ENCODE measurements at places on chromosomes 6 and 20.

GRCh38 chr6:110020888-110021287, 42.8 kb downstream of the GPR6 start:
- DNase-seq, result no peak

DNA sequence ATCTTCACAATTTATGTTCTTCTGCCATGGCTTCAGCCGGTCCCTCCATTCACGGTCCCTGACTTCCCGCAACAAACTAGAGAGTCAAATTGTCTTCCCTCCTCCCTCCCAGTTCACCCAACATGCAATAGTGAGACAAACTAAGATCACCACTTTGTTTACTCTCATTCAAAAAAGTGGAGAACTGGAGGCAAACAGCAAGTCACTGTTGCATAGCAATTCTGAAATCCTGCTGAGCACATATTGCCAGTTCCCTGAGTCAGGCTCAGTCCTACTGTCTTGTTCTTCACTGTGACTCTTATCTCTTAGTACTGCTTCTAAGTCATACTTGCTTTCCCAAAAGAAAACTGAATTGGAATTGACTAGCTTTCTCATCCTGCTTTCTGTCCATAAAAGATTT, 287.2 kb upstream of the SASH1 start:
- DNase-seq, result no peak

DNA sequence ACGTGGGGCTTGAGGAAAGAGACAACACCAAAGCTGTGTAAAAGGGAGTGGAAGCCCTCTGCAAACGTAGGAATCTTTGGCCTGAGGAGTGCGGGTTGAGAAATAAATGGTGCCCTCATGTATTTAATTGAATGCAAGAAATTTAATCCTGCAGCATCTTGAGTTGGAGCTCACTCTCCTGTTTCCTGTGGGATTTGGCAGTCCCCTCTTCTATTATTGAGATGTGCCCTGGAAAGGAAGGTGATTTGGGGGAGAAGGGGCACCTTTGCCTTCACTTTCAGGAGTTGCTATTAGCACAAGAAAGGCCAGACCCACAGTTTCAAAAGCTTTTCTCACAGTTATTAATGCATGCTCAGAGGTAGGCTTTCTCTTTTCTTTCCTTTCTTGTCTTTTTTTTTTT, 201.4 kb upstream of the HDDC2 start:
- no peak for DNase-seq

GRCh38 chr20:45745015-45745414, 22.9 kb downstream of the SPINT4 start:
- no peak for DNase-seq

GRCh38 chr20:20070871-20071726, 18.8 kb downstream of the CFAP61 start:
- DNase-seq, result no peak

DNA sequence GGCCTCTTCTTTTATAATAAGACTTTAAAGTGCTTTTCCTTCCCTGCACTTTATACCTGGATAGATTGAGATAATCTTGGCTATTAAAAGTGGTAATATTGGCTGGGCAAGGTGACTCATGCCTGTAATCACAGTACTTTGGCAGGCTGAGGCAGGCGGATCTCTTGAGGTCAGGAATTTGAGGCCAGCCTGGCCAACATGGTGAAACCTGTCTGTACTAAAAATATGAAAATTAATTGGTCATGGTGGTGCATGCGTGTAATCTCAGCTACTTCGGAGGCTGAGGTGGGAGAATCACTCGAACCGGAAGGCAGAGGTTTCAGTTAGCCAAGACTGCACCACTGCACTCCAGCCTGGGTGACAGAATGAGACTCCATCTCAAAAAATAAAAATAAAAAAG, 197.1 kb upstream of the RGS17 start:
- DNase-seq, result no peak

DNA sequence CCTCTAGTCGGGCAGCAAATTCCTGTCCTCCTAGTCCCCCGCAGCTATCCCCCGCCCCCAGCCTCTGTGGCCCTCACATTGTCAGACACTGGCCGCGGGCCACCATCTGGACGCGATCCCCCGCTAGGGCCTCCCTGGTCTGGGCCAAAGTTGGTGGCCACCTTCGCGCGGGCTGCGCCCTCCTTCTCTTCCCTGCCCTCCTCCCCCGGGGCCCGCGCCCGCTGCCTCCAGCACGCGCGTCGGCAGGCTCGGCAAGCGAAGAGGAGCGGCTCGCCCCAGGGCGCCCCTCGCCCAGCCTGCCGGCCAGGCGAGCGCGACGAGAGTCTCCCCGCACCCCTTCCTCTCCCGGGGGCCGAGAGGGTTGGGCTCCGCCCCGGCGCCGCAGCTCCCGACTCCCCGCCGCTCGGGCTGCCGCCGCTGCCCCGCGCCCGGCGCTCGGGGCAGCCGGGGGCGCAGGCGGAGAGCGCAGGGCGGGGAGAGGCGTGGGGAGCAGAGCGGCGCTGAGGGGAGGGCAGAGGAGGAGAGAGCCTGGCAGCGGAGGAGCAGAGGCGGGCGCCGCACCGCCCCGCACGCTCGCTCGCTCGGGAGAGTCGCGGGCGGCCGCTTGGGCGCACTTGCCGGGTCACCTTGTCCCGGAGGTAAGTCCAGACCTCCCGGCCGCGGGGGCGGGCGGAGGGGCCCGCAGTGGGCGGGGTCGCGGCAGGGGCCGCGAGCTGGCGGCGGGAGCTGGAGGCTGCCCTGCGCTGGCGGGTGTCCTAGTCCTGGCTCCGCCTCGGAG, at the start of gene SYNDIG1:
Gene SYNDIG1, plus strand, starts transcription at position 514 of the 778 bp plus-strand sequence. CDS start 73,469 bp downstream, outside the sequence.
- DNase-seq, result no peak

DNA sequence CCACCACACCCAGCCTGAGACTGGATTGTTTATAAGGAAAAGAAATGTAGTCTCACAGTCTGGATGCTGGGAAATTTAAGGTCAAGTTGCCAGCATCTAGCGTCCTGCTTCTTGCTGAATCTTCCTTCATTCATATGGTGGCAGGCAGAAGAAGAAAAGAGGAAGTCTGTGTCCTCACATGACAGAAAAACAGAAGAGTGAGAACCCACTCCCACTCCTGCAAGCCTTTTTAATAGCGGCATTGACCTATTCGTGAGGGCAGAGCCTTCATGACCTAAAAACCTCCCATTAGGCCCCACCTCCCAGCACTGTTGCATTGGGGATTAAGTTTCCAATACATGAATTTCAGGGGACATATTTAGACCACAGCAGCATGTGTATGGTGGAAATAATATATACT, 160.8 kb upstream of the BMP2 start:
- DNase-seq, result no peak

DNA sequence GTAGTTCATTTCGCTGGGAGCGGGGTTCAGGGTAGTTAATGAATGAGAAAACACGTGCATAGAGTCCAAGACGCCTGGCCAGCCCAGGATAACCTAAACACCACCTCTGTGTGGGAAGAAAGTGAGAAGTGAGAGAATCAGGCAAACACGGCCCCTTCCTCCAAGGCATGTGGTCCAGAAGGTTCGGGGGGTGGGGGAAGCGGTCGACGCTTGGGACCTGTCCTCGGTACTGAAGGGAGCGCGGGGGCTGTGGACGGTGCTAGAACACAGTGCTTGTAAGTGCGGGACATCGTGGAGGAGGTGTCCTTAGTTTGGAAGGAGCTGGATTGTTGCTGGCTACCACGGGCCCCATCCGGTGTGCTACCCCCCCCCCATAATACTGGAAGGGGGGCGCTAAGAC, 1.7 kb upstream of the VSTM2L start:
- no peak for DNase-seq

DNA sequence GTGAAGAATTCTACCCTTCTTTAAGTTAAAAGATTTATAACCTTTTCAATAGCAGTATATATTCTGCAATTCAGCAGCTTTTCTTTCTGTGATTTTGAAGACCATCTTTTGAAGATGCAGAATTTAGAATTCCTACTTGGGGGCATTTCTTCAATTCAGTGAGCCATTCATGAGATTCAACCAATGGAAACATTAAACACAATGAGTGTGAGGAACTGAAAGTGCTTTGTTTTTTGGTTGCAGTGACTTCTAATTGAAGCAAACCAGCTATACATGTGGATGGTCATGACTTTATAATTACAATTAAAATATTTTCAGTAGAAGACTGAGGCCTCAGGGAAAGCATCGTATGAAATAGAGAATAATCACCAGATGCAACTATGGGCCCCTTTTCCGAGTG, 108.3 kb downstream of the CARMIL1 start:
- no peak for DNase-seq

- no peak for DNase-seq
Measured at GRCh38 chr6:159655409-159655988, 37.5 kb downstream of the SOD2 start.

DNA sequence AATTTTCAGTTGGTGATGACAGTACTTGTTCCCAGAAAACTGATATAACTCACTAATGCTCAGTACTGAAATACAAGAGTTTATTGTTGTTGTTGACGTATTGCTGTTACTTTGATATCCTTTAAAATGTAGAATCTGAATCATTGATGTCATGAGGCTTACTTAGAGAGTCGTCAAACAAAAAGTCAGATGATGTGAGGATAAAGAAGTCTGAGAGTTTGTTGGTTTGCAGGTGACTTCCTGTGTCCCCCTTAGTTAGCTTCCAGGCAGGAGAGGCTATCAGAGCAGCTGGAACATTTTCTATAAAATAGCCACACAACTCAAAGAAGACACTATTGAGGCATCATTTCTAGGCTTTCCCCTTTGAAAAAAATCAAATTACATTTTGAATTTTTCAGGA, 97.9 kb downstream of the ADGRG6 start:
- DNase-seq, result no peak

- no peak for DNase-seq
Measured at GRCh38 chr20:23887856-23888255, 8.3 kb upstream of the CST5 start.

DNA sequence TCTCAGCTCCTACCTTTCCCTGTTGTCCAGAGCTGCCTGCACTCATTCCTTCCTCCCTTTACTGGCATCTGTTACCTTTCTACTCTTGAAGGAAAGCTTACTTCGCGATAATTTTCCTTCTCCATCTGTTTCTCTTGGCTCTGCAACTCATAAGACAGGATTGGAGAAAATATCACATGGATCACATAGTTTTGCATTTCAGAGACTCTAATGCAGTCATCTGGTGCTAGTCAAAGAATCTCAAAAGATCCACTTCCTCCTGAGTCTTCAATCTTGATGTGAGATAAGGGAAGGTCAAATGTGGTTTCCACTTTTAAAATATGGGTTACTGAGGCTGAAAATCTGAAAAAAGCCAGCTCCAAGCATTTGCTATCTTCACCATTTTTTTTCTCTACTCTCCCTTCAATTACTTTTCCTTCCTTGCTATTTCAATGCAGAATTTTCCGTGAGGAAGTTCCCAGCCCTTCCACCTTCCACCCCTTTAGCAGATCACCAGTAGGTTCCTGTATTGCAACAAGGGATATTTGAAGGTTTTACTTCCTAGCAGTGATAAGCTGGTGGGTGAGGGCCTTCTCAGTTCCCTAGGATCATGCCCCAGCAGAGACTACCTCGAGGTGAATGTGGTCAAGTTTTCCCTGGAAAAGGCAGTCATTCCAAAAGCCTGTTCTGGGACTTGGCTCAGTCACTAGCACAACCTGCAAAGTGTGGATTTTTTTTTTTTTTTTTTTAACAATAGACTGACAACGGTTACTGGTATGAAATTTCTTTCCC, 62.8 kb upstream of the LRRC1 start:
- no peak for DNase-seq

GRCh38 chr6:158481690-158482473, 78.0 kb upstream of the TMEM181 start:
- DNase-seq, result no peak

GRCh38 chr6:42276034-42276890, 58.6 kb upstream of the MRPS10 start:
- DNase-seq, result no peak

GRCh38 chr6:160265869-160266476, 7.4 kb upstream of the SLC22A2 start:
- no peak for DNase-seq

GRCh38 chr6:124433387-124434160, 528.7 kb upstream of the RNF217 start:
- no peak for DNase-seq

DNA sequence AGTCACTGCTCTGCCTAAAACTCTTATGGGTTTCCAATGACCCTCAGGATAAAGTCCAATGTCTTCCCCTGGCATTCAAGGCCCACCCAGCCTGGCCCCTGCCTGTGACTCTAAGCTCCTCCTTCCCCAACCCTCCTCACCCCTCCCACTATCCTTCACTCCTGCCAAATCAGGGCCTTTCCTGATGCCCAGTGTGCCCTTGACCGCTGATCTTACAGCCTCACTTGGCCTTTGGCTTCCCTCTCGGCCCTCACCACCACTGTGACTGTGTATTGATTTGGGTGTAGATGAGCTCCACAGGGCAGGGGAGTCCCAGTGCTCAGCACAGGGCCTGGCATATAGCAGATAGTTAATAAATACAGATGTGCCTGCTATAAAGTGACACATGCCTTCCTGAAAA, 115.7 kb downstream of the TOX2 start:
- DNase-seq, result no peak

- no peak for DNase-seq
Measured at GRCh38 chr6:156098839-156099238, 643.2 kb upstream of the NOX3 start.

DNA sequence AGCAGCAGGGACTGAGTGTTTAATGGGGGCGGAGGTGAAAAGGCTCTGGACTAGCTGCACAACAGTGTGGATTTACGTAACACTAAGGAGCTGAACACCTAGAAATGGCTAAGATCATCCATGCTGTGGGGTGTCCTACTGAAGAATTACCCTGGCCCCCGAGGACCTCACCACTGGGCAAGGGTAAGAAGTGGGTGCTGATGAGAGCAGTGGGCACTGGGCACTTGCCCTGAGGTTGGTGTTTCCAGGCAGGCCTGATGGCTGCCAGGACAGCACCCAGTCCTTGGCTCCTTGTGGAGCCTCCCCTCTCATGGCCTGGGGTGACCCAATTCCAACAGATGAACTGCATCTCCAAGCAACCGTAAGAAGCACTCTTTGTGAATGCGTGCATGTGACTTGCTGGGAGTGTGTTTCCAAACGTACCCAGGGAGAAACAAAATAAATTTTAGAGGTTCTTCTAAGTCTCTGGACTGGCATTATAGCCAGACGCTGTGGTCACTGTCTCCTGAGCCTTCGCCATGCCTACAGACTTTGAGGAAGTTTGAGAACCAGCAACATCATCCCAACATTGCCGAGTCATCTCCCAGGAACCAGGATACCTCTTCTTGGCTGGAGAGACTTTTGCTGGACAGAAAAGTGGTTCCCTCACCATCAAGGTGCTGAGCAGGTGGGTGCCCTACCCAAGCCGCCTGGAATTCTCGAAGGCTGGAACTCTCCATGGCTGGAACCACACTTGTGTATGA, 245.9 kb downstream of the ERMARD start:
- DNase-seq, result no peak

GRCh38 chr6:128438393-128438792, 82.0 kb downstream of the PTPRK start:
- DNase-seq, result no peak

DNA sequence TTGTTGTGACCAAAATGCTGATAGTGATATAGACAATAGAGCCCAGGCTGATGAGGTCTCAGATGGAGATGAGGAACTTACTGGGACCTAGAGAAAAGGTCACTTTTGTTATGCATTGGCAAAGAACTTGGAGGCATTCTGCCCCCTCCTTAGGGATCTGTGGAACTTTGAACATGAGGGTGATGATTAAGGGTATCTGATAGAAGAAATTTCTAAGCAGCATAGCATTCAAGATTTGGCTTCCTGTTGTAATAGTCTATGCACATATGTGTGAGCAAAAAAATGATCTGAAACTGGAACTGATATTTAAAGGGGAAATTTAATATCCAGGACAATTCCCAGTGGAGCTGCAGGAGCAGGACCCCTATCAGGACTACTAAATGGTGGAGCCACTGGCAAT, 17.1 kb downstream of the HLA-A start:
- no peak for DNase-seq

Data from activated T-helper 1 cell treated with anti-CD3 and anti-CD28 coated beads, Interleukin-12 subunit alpha, Interleukin-12 subunit beta, Interleukin-2, Interleukin-4 antibody, amounts not matched to agents 30 ng/mL and 10 ng/mL and 1 ng/mL, durations not matched to agents 14 hours and 24 hours and 36 hours (primary cell).